Uterine smooth muscle cell (primary cell): ENCODE measurements at places on chromosomes 5 and 9. TPM values are rescaled to one million over a fixed set of nuclear protein-coding genes. Genes with fewer than 3 reads are reported as not detected.

RASGRF2 gene
- 12.5 and 14.3 TPM in 2 replicates for total RNA-seq

IFNA13 gene
- not detected in 2 replicates for total RNA-seq

TRIM36 gene
- total RNA-seq = 2.4 and 2.5 TPM in 2 replicates

ZNF354B gene
- total RNA-seq = 8.3 and 10.6 TPM in 2 replicates
